ENCODE measurements at places on chromosomes 7 and 10.

GRCh38 chr7:33873981-33874750 is 31.2 kb upstream of the BMPER start:
- no peak for ATAC-seq

DNA sequence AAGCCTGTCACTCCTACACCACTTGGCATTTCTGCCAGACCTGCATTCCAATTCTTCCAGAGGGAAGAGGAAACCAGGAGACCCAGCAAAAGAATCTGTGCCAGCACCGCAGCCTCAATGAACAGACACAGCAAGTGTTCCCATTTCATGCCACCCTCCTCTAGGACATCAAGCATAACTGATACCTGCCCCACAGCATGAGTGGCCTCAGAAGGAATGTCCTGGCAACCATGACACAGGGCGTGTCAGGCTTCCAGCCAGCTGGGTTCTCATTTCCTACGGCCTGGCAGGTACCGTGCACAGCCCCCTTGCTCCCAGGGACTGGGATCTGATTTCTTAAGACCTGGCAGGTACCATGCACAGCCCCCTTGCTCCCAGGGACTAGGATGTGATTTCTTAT is 7.8 kb downstream of the MAD1L1 start:
- ATAC-seq, result peak; percentile 85

DNA sequence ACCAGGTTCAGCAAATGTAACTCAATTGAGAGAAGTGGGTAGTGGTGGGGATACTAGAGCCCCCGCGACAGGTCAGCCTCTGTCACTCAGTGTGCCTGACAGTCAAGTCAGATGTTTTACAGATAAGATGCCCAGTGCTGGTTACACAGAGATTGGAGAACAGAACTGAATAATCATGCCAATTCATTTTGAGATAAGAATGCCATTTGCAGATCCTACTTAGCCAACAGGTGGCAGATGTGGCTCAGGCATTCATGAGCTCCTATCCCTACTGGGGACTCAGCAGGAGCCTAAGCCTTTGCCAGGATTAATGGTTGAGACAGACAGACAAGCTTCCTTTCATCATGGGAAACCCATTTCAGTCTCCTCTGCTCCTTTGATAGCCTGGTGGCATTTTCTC is 137.8 kb downstream of the MAPK8 start:
- ATAC-seq, result peak; percentile 45

DNA sequence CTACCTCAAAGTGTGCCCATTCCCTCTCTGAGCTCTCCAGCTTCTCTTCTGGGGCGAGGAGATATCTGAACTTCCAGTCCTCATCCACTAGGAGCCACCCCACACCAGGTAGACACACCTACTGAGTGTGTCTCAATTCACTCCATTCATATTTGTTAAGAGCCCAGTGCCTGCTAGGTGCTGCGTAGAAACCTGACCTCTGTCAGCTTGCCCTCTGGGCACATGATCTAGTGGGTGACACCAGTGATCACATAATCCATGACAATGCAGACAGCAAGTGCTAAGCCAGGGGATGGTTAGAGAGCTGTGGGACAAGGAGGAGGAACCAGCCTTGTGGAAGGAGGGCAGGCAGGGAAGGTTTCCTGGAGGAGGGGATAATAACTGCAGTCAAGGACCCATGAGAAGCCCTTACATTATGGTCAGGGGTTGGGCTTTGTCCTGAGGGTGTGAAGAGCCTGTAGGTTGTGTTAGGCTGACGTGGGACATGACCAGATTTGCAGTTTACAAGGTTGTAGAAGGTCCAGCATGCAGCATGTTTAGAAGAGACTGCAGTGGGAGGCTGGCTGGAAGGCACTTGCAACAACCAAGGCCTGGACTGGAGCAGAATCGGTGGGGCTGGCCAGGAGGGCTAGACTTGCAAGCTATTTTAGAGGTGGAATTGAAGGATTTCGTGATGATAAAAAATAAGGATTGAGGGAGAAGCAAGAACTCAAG is 81.8 kb downstream of the COL13A1 start:
- peak; percentile 91 for ATAC-seq

GRCh38 chr10:29959586-29959985 is 99.8 kb downstream of the JCAD start:
- no peak for ATAC-seq

- no peak for ATAC-seq
Observed at GRCh38 chr7:120920591-120921274, 29.8 kb upstream of the ING3 start.

GRCh38 chr10:131815266-131816156 is 85.3 kb upstream of the PPP2R2D start:
- ATAC-seq, result no peak

DNA sequence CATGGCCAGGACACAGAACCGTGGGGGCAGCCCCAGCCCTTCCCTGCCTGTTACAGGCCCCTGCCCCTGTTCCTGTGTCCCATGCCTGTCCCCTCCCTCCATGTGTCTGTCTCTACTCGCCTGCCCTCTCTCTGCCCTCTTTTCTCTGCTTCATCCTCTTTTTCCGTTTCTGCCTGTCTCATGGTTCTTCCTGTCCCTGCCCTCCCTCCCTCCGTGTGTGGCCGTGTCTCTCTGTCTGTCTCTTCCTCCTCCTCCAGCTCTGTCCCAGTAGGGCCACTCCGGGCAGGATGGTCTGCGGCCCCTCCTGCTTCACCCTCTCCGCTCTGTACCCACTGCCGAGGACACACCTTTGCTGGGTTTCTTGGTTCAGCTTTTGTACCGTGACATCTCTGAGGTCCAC is 137.4 kb downstream of the FAM53B start:
- ATAC-seq, result no peak

DNA sequence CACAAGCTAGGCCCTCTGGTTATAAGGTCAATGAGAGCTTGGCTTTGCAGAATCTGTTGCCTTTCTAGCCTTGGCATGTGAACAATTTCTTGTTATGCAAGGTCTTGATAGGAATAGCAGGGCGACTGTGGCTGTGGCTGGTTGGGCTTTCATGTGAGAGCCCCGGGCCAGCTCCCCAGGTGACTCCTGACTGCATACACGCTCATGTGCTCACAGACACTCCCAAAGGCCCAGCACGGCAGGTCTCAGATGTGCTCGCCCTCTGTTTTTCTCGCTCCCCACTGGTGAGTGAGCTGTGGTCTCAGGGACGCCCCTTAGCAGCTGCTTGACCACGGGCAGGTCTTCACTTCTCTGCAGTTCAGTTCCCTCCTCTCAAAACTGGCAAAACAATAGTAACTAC is 37.1 kb upstream of the ZNF32 start:
- ATAC-seq, result no peak

GRCh38 chr7:44249639-44250234 is 49.0 kb downstream of the YKT6 start:
- ATAC-seq, result no peak

GRCh38 chr10:89838044-89838615 is 136.7 kb downstream of the KIF20B start:
- peak; percentile 28 for ATAC-seq

DNA sequence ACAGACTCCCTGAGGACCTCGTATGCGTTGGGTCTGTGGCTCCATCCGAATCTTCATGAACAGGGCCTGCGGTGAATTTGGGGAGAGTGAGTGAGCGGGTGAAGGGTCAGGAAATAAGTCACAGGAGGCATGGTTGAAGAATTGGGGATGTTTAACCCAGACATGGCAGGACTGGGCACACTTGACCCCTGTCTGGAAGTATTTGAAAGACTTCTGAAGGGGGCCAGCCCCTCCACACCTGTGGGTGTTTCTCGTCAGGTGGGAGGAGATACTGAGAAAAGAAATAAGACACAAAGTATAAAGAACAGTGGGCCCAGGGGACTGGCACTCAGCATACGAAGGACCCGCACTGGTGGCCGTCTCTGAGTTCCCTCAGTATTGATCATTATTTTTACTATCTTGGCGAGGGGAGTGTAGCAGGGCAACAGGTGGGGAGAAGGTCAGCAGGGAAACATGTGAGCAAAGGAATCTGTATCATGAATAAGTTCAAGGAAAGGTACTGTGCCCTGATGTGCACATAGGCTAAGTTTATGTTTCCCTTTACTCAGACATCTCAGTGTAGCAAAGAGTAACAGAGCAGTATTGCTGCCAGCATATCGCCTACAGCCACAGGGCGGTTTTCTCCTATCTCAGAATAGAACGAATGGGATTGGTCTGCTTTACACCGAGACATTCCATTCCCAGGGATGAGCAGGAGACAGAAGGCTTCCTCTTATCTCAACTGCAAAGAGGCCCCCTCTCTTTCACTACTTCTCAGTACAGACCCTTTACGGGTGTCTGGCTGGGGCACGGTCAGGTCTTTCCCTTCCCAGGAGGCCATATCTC is 38.2 kb upstream of the PFKFB3 start:
- no peak for ATAC-seq

- ATAC-seq, result no peak
Observed at GRCh38 chr7:122663733-122664132, 35.2 kb downstream of the RNF133 start.

GRCh38 chr7:51446356-51446755 is 129.7 kb upstream of the COBL start:
- ATAC-seq, result no peak

- ATAC-seq, result no peak
Observed at GRCh38 chr10:108545921-108546320, 1377.4 kb downstream of the XPNPEP1 start.

- no peak for ATAC-seq
Observed at GRCh38 chr7:117929237-117929636, 56.0 kb upstream of the CTTNBP2 start.

- no peak for ATAC-seq
Observed at GRCh38 chr10:93566435-93567276, at the start of gene FFAR4. FFAR4 (plus strand) TSS chr10:93566665; CDS start chr10:93566721, 56 bp downstream.

GRCh38 chr10:125266966-125267365 is 106.6 kb upstream of the CTBP2 start:
- no peak for ATAC-seq

DNA sequence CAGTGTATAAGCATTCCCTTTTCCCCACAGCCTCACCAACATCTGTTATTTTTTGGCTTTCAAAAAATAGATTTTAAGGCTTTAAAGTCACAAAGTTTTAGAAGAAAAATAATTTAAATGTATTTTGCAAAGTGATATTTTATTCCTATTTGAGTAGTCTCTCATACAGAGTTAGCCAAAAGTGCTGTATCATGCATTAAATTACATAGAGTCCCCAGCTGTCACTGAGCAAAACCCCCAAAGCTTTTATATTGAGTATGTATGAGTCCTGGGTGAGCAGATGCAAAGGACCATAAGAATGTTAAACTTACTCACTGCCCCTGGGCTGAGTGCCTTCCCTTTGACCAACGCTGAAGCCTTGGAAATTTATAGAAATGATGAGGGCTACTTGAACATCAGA is 70.4 kb upstream of the PTN start:
- ATAC-seq, result no peak

GRCh38 chr7:25949736-25950487 is 202.1 kb upstream of the NFE2L3 start:
- no peak for ATAC-seq

DNA sequence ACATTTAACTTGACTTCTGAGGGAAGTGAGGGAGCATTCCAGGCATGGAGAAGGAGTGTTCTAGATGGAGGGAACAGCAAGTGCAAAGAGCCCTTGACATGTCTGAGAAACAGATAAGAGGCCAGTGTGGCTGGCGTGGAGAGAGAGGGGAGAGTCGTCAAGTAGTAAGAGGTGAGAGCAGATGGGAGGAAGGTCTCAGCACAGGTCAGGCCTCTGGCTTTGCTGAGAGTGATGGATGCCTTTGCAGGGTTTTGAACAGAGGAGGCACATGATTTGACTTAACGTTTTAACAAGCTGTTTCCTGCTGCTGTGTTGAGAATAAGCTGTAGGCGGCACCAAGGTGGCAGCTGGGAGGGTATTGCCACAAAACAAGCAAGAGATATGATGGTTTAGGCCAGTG is 97.2 kb downstream of the KAT6B start:
- peak; percentile 22 for ATAC-seq

GRCh38 chr10:112122827-112123226 is 60.7 kb downstream of the GPAM start:
- ATAC-seq, result no peak

DNA sequence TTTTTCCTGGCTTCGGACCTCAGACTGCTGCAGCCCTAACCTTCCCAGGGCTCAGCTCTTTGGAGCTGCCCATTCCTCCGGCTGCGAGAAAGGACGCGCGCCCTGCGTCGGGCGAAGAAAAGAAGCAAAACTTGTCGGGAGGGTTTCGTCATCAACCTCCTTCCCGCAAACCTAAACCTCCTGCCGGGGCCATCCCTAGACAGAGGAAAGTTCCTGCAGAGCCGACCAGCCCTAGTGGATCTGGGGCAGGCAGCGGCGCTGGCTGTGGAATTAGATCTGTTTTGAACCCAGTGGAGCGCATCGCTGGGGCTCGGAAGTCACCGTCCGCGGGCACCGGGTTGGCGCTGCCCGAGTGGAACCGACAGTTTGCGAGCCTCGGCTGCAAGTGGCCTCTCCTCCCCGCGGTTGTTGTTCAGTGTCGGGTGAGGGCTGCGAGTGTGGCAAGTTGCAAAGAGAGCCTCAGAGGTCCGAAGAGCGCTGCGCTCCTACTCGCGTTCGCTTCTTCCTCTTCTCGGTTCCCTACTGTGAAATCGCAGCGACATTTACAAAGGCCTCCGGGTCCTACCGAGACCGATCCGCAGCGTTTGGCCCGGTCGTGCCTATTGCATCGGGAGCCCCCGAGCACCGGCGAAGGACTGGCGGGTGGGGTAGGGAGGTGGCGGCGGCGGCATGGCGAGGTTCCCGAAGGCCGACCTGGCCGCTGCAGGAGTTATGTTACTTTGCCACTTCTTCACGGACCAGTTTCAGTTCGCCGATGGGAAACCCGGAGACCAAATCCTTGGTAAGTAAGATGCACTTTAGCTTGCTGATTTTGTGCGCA is at the start of gene PLXDC2:
PLXDC2 (plus strand) TSS at position 22 of the 820 bp plus-strand sequence.
- ATAC-seq, result peak; percentile 58

DNA sequence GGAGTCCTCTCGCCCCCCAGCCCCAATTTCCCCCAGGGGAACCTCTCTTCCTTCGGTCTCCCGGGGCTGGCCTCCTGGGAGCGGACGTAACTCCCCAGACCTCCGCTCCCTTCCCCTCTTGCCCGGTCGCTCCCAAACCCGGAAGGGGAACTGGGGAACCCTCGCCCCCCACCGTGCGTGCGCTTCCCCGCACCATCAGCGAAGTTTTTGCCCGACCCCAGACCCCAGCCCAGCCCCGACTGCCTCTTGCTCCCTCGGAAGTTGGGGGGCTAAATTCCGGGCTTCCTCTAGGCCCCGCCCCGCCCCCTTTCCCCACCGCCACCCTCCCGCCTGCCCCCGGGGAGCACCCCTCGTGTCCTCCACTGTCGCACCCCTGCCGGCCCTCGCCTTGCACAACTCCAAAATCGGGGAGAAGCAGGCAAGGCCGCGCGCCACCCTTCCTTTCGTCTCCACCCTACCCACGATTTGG is 436 bp downstream of the GNB2 start:
- ATAC-seq, result peak; percentile 0

DNA sequence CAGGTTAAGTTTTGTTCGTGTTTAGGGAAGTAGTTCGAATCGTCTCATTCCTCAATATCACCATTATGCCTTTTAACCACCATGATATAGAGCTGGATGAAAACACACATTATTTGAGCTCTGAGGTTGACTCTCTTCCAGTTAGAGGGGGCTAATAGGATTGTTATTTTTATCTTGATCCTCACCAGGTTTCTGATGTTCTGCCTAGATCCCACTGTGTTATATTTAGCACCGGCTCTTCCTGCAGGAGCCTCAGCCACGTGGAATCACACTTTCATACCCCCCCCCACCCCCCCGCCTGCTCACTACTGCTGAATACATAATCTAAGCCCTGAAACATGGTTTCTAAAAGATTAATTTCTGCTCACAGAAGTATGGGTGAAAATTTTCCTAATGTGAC is 88.3 kb downstream of the NRCAM start:
- no peak for ATAC-seq

GRCh38 chr7:11256501-11256900 is 282.8 kb downstream of the PHF14 start:
- no peak for ATAC-seq
